ENCODE measurements at places on chromosomes 6 and 20.

DNA sequence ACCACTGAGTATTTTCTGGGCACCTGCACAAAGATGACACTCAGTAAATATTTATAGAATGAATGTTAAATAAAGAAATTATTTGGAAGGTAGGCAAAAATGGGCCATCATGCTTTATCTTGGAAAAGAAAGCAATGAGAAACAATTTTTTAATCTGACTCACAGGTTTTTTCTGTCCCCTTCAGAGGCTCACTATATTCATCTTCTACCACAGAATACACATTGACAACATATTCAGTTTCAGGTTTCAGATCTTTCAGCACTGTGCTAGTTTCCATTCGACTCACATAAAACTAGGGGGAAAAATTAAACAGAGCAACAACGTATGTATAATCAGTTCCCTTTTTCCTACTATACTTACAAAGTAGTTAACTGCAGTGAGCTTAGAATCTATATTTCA lies 58.3 kb downstream of the COL12A1 start:
- H3K27me3 ChIP-seq = no peaks in the 10 kb centered on the region
- no peak for DNase-seq
- no peak overlapping the region for H3K4me3 ChIP-seq

DNA sequence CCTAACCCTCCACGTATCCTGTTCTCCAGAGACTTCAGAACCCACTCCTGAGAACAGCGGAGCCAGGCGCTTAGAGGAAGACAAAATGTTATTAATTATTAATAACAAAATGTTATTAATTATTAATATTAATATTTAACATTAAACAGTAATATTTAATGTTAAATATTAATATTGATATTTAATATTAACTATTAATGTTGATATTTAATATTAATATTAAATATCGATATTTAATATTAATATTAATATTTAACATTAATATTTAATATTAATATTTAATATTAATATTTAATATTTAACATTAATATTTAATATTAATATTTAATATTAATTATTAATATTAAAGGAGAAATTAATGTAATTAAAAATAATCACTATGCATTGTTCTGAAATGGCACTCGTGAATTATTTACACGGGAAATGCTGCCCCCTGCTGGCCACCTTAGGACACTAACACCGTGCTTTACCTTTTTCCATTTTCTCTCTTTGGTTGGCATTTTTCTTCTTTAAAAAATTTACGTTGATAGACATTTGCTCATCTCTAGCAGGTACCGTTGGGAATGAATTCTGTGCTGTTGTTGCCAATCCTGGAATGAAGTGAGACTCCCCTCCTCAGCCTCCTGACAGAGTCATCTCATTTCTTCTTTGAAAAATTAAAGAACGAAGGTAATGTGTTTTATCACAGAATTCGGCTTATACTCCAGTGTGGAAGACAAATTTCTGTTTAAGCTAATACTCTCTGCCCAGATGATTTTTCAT lies 7.5 kb upstream of the GGTLC1 start:
- no peaks in the 10 kb centered on the region for H3K4me1 ChIP-seq
- no peak overlapping the region for H3K4me3 ChIP-seq
- H3K27ac ChIP-seq = no peak overlapping the region
- peak; percentile 82 for DNase-seq
- no peaks in the 10 kb centered on the region for H3K36me3 ChIP-seq

GRCh38 chr20:9306521-9306920 lies 207.9 kb upstream of the LAMP5 start:
- H3K27ac ChIP-seq = no peak overlapping the region
- no peaks in the 10 kb centered on the region for H3K27me3 ChIP-seq
- no peak overlapping the region for H3K4me3 ChIP-seq
- DNase-seq = no peak
- H3K36me3 ChIP-seq = no peaks in the 10 kb centered on the region

DNA sequence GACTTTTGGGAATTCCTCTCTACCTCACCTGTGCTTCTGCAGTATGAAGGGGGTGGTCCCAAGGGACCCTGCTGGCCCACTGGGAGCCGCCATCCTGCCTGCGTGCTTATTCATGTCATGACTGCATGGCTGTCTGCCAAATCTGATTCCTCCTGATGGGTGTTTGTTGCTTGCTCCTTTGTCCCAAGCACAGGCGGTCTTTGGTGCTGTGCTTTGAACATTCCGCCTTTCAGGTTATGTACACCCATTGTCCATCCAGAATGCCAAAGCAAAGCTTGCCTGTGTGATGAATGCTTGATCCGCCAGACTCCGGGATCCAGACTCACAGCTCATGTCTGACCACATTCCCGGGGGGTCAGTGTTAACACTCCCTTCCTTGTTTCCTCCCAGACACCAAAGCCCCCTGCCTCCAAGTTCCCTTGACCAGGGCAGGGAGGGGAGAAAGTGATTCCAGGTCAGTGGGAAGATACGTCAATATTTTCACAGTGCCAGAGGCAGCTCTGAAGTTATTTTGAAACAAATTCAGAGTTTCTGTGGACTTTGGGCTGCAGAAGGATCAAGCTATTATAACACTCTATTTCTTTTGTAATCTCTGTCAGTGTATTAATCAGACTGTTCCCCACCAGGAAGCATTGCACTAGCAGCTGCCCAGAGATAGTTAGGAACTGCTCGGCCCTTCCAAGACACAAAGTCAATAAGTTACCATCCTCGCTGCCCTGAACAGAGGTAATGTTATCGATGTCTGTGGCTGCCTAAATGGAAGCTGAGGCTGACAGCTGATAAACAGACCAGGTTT lies 9.5 kb downstream of the DAAM2 start:
- no peak for DNase-seq
- no peaks in the 10 kb centered on the region for H3K4me1 ChIP-seq
- no peaks in the 10 kb centered on the region for H3K27me3 ChIP-seq

DNA sequence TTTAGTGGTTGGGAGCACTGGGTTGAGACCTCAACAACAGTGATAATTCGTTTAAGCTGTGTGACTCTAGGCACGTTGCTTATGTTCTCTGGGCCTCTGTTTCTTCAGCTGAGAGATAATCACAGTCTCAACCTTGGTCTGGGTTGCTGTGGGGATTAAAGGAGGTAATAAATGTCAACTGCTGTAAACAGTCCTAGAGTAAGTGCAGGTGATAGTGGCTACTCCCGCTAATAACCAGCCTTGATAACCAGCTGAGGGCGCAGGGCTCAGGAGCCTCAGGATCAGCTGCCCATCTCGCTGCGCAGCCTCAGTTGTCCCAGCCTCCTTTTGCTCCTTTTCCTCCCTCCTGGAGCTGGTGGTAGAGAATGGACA lies 58.0 kb downstream of the JARID2 start:
- no peaks in the 10 kb centered on the region for H3K27me3 ChIP-seq
- DNase-seq = no peak
- peaks cover 21% of the 10 kb centered on the region for H3K4me1 ChIP-seq
- no peak overlapping the region for H3K27ac ChIP-seq
- H3K4me3 ChIP-seq = no peak overlapping the region

DNA sequence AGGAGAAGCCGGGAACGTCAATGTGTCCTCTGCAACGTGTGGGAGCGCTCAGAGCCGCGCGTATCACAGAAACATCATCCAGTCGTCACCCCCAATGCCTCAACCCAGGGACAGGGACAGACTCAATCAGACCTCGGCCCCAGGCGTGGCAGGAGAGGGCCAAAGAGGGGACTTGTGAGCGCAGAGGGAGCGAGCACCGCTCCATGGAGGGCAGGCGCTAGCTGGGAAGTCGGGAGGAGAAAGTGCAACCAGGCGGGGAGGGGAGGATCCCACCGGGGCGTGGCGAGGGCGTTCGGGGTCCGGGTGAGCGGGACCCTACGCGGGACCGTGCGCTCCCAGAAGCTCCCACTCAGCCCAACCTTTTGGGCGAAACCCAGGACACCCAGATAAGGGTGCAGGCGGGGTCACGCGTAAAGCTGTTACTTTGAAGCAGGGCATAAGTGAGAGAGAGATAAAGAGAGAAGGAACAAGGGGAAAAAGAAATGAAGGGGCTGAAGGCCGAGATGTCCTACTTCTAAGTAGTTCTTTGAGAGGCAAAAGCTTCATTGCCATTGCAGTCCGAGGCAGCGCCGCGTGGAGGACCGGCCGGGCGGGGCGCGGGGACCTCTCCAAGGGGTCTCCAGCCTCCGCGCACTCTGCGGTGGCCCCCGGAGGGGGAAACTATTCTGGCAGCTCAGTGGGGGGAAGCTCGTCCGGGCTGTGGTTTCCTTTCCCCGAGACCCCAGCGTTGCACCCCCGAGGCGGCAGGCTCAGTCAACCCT lies 862 bp upstream of the SOBP start:
- H3K27me3 ChIP-seq = peaks cover 29% of the 10 kb centered on the region
- no peak for DNase-seq
- no peaks in the 10 kb centered on the region for H3K4me1 ChIP-seq
- no peaks in the 10 kb centered on the region for H3K36me3 ChIP-seq

GRCh38 chr20:63941282-63942081 lies 14.7 kb downstream of the UCKL1 start:
- H3K4me3 ChIP-seq = no peak overlapping the region
- no peaks in the 10 kb centered on the region for H3K27me3 ChIP-seq
- DNase-seq = peak; percentile 80

DNA sequence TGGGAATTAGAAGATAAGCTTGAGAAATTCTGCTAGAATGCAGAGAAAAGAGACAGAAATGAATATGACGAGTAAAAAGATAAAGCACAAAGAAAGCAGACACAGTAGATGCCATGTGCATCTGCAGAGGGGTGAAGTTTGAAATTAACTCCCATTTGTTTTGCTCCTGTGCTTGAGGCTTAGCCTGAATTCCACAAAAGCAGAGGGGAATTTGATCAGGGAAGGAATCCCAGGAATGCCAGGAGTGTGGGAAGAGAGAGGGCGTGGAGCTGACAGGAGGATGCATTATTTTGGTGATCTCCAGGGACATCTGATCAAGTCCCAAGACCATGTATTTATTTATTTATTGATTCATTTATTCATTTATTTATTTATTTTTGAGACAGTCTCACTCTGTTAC lies 55.6 kb downstream of the SLC22A1 start:
- H3K4me3 ChIP-seq = no peak overlapping the region
- no peaks in the 10 kb centered on the region for H3K36me3 ChIP-seq
- H3K27me3 ChIP-seq = no peaks in the 10 kb centered on the region
- H3K4me1 ChIP-seq = no peaks in the 10 kb centered on the region
- no peak for DNase-seq

DNA sequence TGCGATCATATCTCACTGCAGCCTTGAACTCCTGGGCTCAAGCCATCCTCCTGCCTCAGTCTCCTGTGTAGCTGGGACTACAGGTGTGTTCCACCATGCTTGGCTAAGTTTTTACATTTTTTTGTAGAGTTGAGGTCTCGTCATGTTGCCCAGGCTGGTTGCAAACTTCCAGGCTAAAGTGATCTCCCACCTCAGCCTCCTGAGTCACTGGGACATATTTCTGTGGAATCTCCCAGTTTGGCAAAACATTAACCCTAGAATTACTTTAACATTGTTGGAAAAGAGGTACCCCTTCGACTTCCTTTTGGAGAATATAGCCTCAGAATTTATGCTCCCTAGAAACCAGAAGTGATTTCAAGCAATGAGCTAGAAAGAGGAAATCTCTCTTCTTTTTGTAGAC lies 57.2 kb downstream of the SHLD1 start:
- no peaks in the 10 kb centered on the region for H3K27me3 ChIP-seq
- peaks cover 14% of the 10 kb centered on the region for H3K4me1 ChIP-seq
- DNase-seq = no peak
- no peaks in the 10 kb centered on the region for H3K36me3 ChIP-seq
- no peak overlapping the region for H3K27ac ChIP-seq

- H3K27ac ChIP-seq = no peak overlapping the region
- DNase-seq = no peak
- H3K36me3 ChIP-seq = no peaks in the 10 kb centered on the region
- H3K4me3 ChIP-seq = no peak overlapping the region
Observed at GRCh38 chr6:4778086-4778485, 1.9 kb downstream of the CDYL start.

DNA sequence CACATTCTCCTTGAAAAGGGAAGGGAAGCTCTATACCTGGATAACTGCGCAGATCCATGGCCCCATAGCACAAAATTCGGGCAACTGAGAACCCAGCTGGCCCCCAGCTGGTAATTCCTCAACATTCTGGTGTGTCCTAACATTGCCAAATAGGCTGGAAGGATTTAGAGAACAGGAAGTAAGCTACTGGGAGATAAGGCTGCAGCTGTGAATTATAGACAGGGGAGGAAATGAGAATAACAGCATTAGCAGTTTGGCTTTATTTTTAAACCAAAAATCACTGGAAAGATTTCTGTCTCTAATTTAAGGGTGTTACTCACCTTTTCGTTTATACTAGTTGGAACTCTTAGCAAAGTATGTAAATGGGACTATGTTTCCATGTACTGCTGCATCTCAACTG lies 97.2 kb downstream of the TULP4 start:
- no peaks in the 10 kb centered on the region for H3K27me3 ChIP-seq
- H3K4me1 ChIP-seq = no peaks in the 10 kb centered on the region
- DNase-seq = no peak
- H3K4me3 ChIP-seq = no peak overlapping the region
- H3K36me3 ChIP-seq = no peaks in the 10 kb centered on the region
- no peak overlapping the region for H3K27ac ChIP-seq

DNA sequence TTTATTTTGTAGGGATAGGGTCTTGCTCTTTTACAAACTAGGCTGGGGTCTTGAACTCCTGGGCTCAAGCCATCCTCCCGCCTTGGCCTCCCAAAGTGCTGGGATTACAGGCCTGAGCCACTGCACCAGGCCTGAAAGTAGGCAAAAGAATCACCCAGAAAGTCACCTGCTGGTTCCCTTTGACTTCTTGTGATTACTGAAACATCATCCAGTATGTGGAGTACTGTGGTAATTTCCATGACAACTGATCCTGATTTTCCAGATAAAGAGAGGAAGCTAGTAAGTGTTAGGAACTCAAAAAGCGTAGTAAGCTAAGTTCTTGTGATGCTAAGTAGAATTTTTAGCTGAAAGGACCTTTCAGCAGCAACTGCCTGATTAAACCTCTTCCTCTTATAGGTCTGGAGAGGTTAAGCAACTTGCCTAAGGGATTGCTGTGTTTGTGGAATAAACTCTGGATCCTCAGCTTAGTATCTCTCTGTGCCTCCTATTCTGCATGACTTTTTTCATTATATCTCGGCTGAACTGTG lies 16.8 kb downstream of the RALY start:
- no peak for DNase-seq
- no peaks in the 10 kb centered on the region for H3K36me3 ChIP-seq
- no peak overlapping the region for H3K27ac ChIP-seq

GRCh38 chr6:31363811-31364210 lies 6.8 kb upstream of the HLA-B start:
- no peak for DNase-seq
- H3K27me3 ChIP-seq = no peaks in the 10 kb centered on the region
- no peaks in the 10 kb centered on the region for H3K36me3 ChIP-seq
- H3K27ac ChIP-seq = no peak overlapping the region
- H3K4me3 ChIP-seq = no peak overlapping the region
